ENCODE measurements at places on chromosomes 16 and 17.
A peak's percentile ranks its signal among the peaks of the same experiment; 100 is the strongest.

- DNase-seq: peak; percentile 32
These were observed 825 bp downstream of the BLMH start for GRCh38 chr17:30290696-30291542.

GRCh38 chr16:19842426-19843157 is 42.1 kb downstream of the GPRC5B start:
- no peak for DNase-seq

DNA sequence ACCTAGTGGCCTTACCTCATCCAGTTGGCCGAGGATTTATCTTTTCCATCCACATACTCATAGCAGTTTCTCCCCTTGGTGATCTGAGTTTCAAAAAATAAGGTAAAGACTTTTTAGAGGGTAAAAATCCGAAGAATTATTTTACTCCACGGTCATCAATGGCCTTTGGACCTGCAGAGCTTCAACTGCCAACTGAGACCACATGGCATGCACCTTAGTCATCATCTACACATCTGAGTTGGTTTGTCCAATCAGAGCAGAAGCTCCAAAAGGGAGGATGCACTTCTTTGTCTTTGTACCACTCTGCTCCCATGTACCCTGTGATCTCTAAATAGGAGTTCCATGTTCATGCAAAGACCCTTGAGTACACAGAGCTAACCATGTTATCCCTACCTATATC is 15.7 kb downstream of the PRDM7 start:
- DNase-seq: no peak

GRCh38 chr16:6300523-6300922 is 1032.1 kb upstream of the RBFOX1 start:
- DNase-seq: no peak

DNA sequence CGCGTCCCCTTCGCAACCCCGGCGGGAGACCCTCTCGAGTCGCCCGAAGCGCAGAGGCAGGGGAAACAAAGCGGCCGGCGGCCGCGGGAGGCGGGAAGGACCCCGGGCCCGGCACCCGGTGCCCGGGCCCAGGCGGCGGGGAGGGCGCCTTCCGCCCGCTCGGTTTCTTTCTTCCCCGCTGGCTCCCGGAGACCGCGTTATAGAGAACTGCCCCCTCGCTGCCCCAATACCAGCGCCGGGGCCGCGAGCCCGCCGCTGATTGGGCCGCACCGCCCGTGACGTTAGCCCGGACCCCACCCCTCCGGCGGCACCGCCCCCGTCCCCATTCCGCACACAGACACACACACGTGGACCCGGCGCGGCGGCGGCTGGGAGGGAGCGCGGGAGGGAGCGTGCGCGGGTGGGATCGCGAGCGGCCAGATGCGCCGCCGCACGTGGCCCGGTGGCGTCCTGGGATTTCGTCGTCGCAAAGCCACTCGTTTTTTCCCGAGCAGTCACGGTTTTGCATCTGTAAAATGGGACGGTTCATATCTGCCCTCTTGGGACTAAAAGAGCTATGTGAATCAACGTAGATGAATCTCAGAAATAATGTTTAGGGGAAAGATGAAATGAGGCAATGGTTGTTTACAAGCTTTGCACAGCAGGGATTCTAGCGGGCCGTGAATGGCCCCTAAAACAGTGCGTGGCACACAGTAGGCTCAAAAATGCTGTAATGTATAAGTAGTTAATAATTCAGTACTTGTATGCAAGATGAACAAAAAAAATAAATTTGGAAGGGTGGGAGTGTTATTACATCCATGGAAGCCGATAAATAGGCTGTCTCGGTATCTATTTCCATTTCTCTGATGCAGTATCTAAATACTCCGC is at the start of gene EPOP:
EPOP (minus strand) TSS at position 209 of the 867 bp plus-strand sequence. CDS start 462 bp downstream, outside the sequence.
- DNase-seq: peak; percentile 91

- peak; percentile 61 for DNase-seq
These were observed 5.2 kb downstream of the PECAM1 start for GRCh38 chr17:64385187-64386083.

GRCh38 chr16:28937222-28937876 is 5.6 kb downstream of the CD19 start:
- no peak for DNase-seq

DNA sequence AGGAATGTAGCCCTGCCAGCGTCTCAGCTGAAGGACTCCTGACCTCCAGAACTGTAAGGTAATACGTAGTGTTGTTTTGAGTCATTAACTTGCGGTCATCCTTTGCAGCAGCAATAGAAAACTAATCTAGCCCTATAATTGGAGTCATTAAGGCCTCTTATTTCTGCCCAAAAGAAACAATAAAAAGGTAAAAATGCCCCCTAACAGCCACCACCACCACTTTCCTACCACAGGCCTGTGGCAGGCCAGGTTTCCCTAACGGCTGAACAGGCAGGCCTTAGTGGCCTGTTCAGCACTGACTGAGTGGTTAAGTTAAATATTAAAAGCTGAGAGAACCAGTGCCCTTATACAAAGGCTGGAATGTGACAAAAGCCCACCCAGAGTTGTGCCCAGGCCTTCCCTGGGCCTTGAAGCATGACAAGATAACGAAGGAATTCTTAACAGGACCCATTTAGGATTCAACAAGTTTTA is 286.5 kb upstream of the ERCC4 start:
- DNase-seq: no peak

GRCh38 chr17:43015579-43015978 is 6.6 kb downstream of the VAT1 start:
- DNase-seq: no peak

GRCh38 chr17:79648181-79648831 is 37.5 kb upstream of the RBFOX3 start:
- DNase-seq: no peak

DNA sequence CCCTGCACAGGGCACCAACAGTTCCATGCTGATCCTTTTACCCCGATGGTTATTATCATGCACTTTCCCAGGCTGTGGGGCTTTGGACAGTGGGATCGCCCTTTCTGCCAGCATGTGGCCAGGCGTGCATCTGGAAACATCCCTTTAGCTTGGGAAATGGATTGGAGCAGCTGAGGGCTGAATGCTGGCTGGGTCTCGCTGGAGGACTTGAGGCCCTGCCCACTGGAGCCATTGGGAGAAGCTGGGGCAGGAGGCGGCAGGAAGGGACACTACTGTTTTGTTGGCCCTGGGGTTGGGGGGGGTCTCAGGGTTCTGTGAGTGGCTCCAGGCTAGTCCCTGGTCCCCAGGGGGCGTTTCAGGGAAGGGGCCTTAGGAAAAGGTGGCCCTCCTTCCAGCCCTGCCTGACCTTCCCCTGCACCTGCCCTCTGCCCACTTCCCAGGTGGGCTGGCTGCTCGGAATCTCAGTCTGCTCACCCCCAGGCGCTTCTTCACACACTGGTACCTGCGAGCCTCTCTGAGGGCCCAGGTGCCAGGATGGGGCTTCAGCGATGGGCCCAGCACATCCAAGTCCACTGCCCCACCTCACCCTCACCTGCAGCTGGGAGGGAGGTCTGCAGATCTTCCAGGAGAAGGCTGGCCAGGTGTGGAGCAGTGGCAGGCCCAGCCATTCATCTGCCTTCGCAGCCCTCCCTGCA is 1.6 kb upstream of the ADGRG3 start:
- DNase-seq: no peak

DNA sequence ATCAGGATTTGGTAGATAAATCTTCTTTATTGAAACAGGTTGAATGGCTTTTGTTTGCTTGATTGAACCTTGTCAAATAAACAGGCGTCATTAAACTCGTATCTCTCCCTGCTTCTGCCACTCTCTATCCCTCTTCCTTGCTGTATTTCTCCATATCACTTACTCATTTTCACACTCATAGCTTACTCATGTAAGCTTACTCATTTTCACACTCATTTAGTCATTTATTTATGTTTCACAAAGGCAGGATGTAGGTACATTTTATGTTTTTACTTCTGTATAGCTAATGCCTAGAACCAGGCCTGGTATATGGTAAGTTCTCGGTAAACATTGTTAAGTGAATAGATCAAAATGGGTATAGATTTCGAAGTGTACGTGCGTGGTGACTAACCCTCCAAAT is 450.0 kb downstream of the PMP22 start:
- DNase-seq: no peak

GRCh38 chr16:4212211-4212933 is 29.5 kb downstream of the SRL start:
- no peak for DNase-seq
